Vagina (tissue), 2 donors: ENCODE measurements at places on chromosomes 4 and X.

DNA sequence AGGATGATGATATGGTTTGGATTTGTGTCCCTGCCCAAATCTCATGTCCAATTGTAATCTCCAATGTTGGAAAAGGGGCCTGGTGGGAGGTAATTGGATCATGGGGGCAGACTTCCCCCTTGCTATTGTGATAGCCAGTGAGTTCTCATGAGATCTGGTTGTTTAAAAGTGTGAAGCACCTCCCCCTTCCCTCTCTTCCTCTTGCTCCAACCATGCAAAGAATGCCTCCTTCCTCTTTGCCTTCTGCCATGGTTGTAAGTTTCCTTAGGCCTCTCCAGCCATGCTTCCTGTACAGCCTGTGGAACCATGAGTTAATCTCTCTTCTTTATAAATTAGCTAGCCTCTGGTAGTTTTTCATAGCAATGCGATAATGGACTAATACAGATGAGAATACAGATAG lies 19.7 kb upstream of the ALG13 start:
- no peaks in the 10 kb centered on the region for H3K27me3 ChIP-seq
- no peaks in the 10 kb centered on the region for H3K36me3 ChIP-seq
- no peak overlapping the region for H3K4me3 ChIP-seq
- H3K27ac ChIP-seq, result no peak overlapping the region

DNA sequence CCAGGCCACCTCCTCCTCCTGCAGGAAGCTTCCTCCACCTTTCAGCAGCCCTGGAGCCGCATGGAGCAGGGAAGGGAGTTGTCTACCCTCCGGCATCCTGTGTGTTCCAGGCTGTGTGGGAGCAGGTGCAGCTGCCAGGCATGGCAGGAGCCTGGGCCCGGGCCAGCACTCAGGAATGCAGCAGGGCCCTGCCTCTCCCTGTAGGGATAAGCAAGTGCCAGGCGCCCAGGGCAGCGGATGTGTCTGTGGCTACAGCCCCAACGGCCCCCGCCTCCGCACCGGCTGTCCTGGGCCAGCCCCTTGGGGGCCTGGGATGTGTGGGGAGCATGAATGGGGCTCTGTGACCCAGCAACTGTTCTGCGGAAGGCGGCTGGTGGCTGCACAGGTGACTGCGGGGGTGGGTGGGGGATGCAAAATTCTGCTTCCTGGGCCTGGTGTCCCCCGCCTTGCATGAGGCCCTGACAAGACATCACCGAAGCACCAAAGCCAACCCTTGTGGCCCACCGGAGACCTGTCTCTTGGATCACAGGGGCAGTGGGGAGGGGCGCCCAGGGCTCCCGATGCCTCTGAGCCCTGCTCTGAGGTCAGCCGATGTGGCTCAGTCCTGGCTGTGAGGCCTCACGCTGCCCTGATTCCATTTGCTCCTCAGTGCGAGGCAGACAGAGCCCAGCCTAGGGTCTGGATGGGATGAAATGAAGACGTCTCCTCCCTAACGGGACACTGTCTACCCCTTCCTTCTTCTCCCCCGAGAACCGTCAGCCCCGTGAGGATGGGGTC lies 1.4 kb upstream of the DOK7 start:
- no peak overlapping the region for H3K4me3 ChIP-seq
- H3K36me3 ChIP-seq, result no peaks in the 10 kb centered on the region
- peaks cover 29% of the 10 kb centered on the region for H3K4me1 ChIP-seq
- H3K27ac ChIP-seq, result no peak overlapping the region
- H3K27me3 ChIP-seq, result no peaks in the 10 kb centered on the region

DNA sequence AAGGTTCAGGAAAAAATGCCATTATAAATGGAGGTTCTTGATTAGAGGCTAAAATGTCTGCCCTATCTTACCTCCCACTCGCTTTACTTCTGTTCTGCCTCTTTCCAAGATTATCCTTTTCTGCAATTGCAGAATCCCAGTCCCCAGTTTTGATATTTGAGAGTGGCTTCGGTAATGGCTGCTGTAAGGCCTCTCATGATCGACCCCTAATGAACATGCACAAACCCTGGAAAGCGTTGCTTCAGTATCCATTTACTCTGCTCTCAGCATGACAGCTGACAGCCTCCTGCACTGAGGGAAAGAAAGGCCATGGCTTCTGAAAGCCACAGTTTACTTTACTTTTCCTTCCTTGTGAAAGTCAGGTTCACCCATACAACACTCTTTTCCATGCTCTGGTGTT lies 325.4 kb upstream of the GALNT7 start:
- no peak overlapping the region for H3K4me3 ChIP-seq
- DNase-seq, result no peak
- H3K36me3 ChIP-seq, result no peaks in the 10 kb centered on the region

DNA sequence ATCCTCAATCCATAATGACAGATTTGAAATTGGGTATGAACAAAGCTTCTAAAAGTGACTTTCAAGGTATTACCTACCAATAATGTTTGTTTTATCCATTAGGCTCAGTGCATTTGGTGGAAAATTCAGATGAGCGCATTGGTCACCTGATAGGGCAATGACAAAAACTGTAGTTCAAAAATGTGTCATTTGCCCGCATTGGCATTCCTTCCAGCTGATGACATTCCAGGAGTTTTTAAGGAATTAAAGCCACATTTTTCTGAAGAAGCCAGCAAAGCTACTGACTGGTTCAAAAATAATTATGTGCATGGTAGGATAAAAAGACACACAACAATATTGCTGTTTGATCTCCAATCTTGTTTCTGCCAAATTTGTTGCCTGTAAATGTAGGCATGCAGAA lies 473.4 kb upstream of the CPEB2 start:
- H3K4me1 ChIP-seq, result peaks cover 5% of the 10 kb centered on the region
- no peaks in the 10 kb centered on the region for H3K36me3 ChIP-seq
- H3K27me3 ChIP-seq, result no peaks in the 10 kb centered on the region
- no peak overlapping the region for H3K4me3 ChIP-seq
- DNase-seq, result no peak

GRCh38 chr4:81495345-81495744 lies 23.6 kb upstream of the RASGEF1B start:
- no peaks in the 10 kb centered on the region for H3K27me3 ChIP-seq
- H3K4me3 ChIP-seq, result no peak overlapping the region
- H3K4me1 ChIP-seq, result no peaks in the 10 kb centered on the region
- H3K36me3 ChIP-seq, result no peaks in the 10 kb centered on the region
- H3K27ac ChIP-seq, result no peak overlapping the region
- no peak for DNase-seq

DNA sequence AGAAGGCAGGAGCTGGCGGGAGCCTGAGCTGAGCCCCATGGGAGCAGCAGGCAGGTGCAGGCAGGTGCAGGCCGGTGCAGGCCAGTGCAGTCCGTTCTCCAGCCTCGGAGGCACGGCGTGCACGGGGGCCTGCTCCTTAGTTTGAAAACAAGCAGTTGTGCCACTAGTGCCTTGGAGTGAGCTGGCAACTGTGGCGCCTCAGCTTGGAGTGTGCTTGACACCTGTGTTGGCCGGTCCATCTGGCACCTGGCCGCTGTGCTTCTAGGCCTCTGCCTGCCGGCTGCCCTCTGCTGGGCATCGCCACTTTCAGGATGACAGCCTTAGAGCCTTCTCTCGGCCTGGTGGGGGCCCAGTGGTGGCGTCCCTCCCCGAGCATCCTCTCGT lies 47.9 kb downstream of the RGS12 start:
- H3K27me3 ChIP-seq, result no peaks in the 10 kb centered on the region
- no peak overlapping the region for H3K27ac ChIP-seq
- H3K4me1 ChIP-seq, result peaks cover 20% of the 10 kb centered on the region
- no peaks in the 10 kb centered on the region for H3K36me3 ChIP-seq
- no peak overlapping the region for H3K4me3 ChIP-seq

DNA sequence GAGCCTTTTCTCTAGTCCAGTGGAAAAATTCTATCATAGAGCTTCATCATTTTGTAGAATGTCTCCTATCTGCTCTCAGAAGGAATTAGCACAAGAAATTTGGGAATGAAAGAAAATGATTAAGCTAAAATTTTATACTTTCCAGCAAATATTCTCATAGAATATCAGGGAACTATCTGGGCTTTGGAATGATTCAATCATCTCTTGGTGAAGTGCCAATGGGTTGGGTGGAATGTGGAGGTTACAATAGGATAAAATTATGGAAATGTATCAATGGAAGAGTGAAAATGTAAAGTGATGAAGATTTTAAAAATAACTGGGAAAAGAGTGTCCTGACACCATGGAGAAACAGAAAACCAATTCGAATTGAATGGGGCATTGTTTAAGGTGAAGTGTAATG lies 119.0 kb upstream of the MID1 start:
- no peaks in the 10 kb centered on the region for H3K27me3 ChIP-seq
- H3K36me3 ChIP-seq, result no peaks in the 10 kb centered on the region
- H3K4me3 ChIP-seq, result no peak overlapping the region

- no peaks in the 10 kb centered on the region for H3K4me1 ChIP-seq
- H3K27me3 ChIP-seq, result no peaks in the 10 kb centered on the region
- no peak for DNase-seq
- H3K4me3 ChIP-seq, result no peak overlapping the region
Measured at GRCh38 chr4:150570862-150571261, 11.1 kb upstream of the MAB21L2 start.

- H3K27me3 ChIP-seq, result no peaks in the 10 kb centered on the region
- no peaks in the 10 kb centered on the region for H3K36me3 ChIP-seq
- no peak overlapping the region for H3K4me3 ChIP-seq
- no peak for DNase-seq
Measured at GRCh38 chr4:105305019-105305836, 158.6 kb downstream of the TET2 start.

GRCh38 chr4:152074573-152074972 lies 313.8 kb upstream of the GATB start:
- no peak overlapping the region for H3K27ac ChIP-seq
- no peak for DNase-seq
- no peaks in the 10 kb centered on the region for H3K4me1 ChIP-seq

- H3K36me3 ChIP-seq, result no peaks in the 10 kb centered on the region
- no peak overlapping the region for H3K27ac ChIP-seq
Measured at GRCh38 chr4:177093964-177094363, 215.7 kb upstream of the NEIL3 start.

DNA sequence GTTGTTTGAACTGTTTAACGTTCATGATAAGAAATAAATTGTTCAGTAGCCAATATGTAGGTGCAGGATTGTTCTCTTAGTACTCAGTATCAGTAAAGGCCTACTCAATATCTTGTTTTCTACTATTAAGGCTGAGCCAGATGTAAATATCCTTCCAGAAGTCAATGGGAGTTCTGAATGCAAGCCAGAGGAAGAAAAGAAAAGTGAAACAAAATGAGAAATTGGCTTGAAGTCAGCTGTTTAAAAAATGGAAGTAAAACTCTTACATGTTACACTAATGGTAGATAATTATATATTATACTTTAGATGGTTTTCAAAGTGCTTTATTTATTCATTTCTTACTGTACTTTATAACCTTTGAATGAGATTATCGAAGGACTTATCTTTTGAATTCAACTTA lies 1417.9 kb downstream of the ADGRL3 start:
- no peak overlapping the region for H3K27ac ChIP-seq
- no peaks in the 10 kb centered on the region for H3K27me3 ChIP-seq
- no peak for DNase-seq
- H3K4me3 ChIP-seq, result no peak overlapping the region
- H3K36me3 ChIP-seq, result no peaks in the 10 kb centered on the region
- no peaks in the 10 kb centered on the region for H3K4me1 ChIP-seq

DNA sequence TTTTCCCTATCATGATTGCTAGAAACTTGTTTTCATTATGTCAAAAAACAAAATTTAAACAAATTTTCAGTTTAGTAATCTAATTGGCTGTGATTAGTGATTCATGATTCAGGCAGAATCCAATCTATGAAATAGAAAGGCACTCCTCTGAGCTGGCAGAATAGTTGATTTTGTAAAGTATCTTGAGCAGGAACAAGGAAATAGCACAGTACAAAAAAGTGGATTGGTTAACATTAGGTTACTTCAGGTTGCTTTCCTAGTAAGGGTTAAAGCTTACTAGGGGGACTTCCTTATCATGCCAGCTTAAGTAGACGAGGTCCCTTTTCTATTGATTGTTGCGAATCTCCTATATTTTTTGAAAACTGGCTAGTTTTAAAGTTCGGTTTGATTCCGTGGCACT lies 43.4 kb upstream of the PRDM5 start:
- no peaks in the 10 kb centered on the region for H3K36me3 ChIP-seq
- H3K27me3 ChIP-seq, result no peaks in the 10 kb centered on the region
- H3K27ac ChIP-seq, result no peak overlapping the region
- no peak overlapping the region for H3K4me3 ChIP-seq

DNA sequence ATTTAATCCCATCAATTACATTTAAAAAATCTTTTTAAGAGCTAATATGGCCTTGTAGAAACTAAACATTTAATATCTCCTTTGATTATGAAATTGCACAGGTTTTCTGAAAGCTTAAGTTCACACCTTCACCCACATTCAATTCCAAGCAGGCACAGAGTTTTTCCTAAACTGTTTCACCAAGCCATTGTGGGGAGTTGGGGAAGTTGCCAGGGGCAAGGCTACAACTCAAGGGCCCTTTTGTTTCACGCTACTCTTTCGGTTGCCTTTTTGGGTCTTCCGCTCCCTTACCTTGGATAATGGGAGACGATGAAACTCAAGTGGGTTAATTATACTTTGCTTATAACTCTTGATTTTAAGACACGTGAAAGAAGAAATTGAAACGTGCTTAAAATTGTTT lies 33.3 kb downstream of the APBB2 start:
- H3K4me1 ChIP-seq, result peaks cover 56% of the 10 kb centered on the region
- DNase-seq, result no peak
- no peaks in the 10 kb centered on the region for H3K27me3 ChIP-seq
- no peak overlapping the region for H3K4me3 ChIP-seq

DNA sequence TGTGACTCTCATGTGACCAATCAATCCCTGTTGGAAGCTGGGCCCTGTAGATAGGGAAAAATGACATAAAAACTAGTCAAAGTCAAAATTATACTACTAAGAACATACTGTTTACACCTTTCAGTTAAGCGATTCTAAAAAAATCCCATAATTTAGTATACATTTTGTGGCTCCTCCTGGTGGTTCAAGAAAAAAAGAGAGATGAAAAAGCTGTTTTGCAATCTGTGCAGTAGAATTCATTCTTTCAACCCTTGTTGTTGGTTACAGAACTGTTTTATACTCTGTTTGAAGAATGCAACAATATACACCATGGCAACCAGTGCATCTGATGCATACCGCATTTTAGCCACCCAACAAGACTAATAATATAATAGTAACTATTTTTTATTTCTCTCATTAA lies 66.8 kb upstream of the ANK2 start:
- DNase-seq, result no peak
- no peaks in the 10 kb centered on the region for H3K4me1 ChIP-seq
- H3K27me3 ChIP-seq, result no peaks in the 10 kb centered on the region

GRCh38 chr4:127261476-127261875 lies 371.3 kb upstream of the INTU start:
- no peak for DNase-seq
- no peaks in the 10 kb centered on the region for H3K4me1 ChIP-seq
- H3K36me3 ChIP-seq, result no peaks in the 10 kb centered on the region
- H3K27ac ChIP-seq, result no peak overlapping the region
- no peaks in the 10 kb centered on the region for H3K27me3 ChIP-seq

DNA sequence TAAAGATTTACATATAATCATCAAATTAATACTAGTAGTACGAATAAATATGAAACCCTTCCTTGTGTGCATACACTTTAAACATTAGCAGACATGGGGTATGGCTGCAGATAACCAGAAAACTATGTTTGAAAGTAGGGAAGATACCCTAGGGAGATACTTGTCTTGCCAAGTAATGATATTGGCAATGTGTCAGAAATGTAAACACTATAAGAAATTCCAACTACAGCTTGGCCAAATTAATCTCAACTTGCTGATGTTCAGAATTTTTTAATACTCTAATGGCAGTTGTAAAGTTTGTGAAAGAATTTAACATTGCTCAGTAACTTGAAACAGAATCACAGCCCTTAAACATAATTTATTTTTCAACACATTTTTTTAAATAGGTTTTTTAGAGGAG lies 27.4 kb upstream of the HPGD start:
- H3K4me1 ChIP-seq, result peaks cover 5% of the 10 kb centered on the region
- no peak for DNase-seq
- no peaks in the 10 kb centered on the region for H3K36me3 ChIP-seq
- no peak overlapping the region for H3K4me3 ChIP-seq
- H3K27ac ChIP-seq, result no peak overlapping the region
